Mesendoderm (in vitro differentiated cells): ENCODE measurements at places on chromosomes 16 and 17.

- no peaks in the 10 kb centered on the region for H3K4me1 ChIP-seq
- no peak for DNase-seq
- peaks cover 4% of the 10 kb centered on the region for H3K36me3 ChIP-seq
- H3K4me3 ChIP-seq = no peak overlapping the region
- H3K27ac ChIP-seq = no peak overlapping the region
- peaks cover 7% of the 10 kb centered on the region for H3K27me3 ChIP-seq
Measured at GRCh38 chr16:1976216-1976520, 4.3 kb downstream of the TBL3 start.

DNA sequence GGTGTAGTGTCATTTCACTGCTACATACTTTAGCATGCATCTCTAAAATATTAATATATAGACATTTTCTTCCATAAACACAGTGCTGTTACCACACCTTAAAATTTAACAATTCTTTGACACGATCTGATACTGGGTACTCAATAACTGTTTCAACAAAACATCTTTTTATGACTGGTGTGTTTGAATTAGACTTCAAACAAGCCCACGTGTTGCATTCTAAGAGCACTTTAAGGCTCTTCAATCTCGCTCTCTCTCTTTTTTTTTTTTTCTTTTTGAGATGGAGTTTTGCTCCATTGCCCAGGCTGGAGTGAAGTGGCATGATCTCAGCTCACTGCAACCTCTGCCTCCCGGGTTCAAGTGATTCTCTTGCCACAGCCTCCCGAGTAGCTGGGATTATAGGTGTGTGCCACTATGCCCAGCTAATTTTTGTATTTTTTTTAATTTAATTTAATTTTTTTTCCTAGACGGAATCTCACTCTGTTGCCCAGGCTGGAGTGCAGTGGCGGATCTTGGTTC is 15.8 kb upstream of the SLC46A1 start:
- no peak overlapping the region for H3K27ac ChIP-seq
- H3K4me1 ChIP-seq = no peaks in the 10 kb centered on the region
- no peak overlapping the region for H3K4me3 ChIP-seq
- H3K27me3 ChIP-seq = no peaks in the 10 kb centered on the region
- H3K36me3 ChIP-seq = no peaks in the 10 kb centered on the region

DNA sequence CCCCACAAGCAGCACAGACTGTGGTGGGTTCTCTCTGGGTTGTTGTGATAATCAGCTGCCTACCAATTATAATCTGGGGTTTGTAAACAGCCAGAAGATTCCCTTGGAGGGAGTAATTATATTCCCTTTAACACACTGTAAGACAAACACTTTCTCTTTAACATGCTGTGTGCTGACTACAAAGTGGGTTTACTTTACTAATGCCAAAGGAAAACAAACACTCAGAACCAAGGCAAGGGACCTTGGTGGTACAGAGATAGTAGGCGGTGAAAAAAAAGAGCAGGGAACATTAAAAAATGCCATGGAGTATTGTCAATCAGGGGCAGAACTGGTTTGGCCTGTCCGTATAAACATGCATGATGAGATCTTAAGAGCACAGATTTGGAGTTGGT is 3.0 kb upstream of the VAT1L start:
- peaks cover 2% of the 10 kb centered on the region for H3K27me3 ChIP-seq
- H3K4me3 ChIP-seq = no peak overlapping the region
- peaks cover 2% of the 10 kb centered on the region for H3K4me1 ChIP-seq
- no peak for DNase-seq
- no peak overlapping the region for H3K27ac ChIP-seq
- H3K36me3 ChIP-seq = no peaks in the 10 kb centered on the region

DNA sequence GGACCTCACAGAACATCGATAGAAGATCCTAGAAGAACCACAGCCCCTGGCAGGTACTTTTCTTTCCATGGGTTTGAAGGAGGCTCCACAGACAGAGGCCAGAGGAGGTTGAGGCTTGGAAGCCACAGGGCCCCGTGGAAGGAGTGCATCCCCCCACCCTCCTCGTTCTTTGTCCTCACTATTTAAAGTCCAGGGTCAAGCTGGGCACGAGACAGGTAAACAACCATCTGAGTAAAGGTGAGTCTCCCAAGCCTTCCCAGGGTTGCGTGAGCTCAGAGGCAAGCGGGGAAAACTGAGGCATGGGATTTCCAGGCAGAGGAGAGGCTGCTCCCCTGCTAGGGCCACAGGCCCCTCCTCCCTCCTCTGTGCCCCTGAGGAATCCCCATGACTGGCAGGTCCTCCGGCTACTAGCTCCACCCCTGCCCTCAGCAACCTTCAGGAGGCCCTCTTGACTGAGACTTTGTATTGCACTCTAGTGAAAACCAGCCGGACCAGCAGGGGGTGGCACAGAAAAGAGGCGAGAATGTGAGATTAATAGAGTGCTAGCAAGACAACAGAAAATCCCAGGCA is 927 bp upstream of the SULT1A2 start:
- no peak overlapping the region for H3K27ac ChIP-seq
- peaks cover 4% of the 10 kb centered on the region for H3K4me1 ChIP-seq
- no peaks in the 10 kb centered on the region for H3K36me3 ChIP-seq
- no peak overlapping the region for H3K4me3 ChIP-seq
- peak; percentile 77 for DNase-seq

DNA sequence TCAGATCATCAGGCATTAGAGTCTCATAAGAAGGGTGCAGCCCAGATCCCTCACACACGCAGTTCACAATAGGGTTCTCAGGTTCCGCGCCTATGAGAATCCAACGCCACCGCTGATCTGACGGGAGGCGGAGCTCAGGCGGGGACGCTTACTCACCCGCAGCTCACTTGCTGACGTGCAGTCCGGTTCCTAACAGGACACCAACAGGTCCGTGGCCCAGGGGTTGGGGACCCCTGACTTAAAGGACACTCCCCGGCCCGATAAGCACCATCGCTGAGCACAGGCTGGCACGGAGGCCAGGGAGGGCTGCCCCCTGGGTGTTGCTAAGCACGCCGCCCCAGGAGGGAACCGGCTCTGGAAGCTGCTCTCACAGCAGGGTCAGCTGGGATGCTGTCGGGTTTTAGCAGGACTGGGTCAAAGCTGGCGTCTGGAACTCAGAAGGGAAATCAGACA is 30.1 kb upstream of the BAHCC1 start:
- H3K4me3 ChIP-seq = no peak overlapping the region
- no peaks in the 10 kb centered on the region for H3K4me1 ChIP-seq
- no peaks in the 10 kb centered on the region for H3K27me3 ChIP-seq

GRCh38 chr16:85959686-85960085 is 60.7 kb downstream of the IRF8 start:
- H3K4me3 ChIP-seq = no peak overlapping the region
- H3K36me3 ChIP-seq = no peaks in the 10 kb centered on the region
- no peaks in the 10 kb centered on the region for H3K4me1 ChIP-seq
- H3K27me3 ChIP-seq = no peaks in the 10 kb centered on the region
- DNase-seq = no peak

DNA sequence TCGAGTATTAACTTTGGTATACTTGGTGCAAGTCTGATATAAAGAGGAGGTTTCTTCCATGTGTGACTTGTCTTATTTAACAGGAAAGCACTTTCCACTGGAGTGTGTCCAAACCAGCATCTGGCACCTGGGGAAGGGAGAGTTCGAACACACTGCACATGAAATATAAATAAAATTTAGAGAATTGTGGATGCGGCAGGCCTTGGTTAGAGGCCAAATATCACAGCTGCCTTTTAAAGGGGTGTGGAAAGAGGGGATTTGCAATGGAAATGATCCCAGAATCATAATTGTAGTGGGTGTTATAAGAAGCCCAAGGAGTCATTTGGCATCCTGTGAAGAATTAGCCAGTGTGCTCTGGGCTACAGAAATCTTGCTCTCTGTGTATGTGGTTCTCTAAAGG is 4.3 kb upstream of the NXN start:
- no peak overlapping the region for H3K27ac ChIP-seq
- no peaks in the 10 kb centered on the region for H3K36me3 ChIP-seq
- H3K4me1 ChIP-seq = no peaks in the 10 kb centered on the region
- no peak overlapping the region for H3K4me3 ChIP-seq
- no peaks in the 10 kb centered on the region for H3K27me3 ChIP-seq

- H3K27ac ChIP-seq = no peak overlapping the region
- H3K36me3 ChIP-seq = no peaks in the 10 kb centered on the region
- H3K4me3 ChIP-seq = no peak overlapping the region
- no peak for DNase-seq
- no peaks in the 10 kb centered on the region for H3K4me1 ChIP-seq
- no peaks in the 10 kb centered on the region for H3K27me3 ChIP-seq
Measured at GRCh38 chr16:79074951-79075350, 525.6 kb downstream of the MAF start.

DNA sequence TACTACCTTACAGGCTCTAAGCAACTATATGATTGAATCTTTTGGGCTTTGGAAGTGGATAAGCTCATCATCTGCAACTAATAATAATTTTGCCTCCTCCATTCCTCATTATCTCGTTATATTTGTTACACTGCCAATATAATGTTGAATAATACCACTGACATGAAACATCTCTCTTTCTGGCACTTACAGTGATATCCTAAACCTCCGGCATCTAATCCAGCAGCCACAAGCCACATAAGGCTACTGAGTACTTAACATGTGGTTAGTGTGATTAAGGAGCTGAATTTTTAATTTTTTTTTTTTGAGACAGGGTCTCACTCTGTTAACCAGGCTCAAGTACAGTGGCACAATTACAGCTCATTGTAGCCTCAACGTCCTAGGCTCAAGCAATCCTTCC is 9.6 kb downstream of the CDC42EP4 start:
- H3K4me3 ChIP-seq = no peak overlapping the region
- no peaks in the 10 kb centered on the region for H3K27me3 ChIP-seq
- peaks cover 2% of the 10 kb centered on the region for H3K36me3 ChIP-seq
- peaks cover 15% of the 10 kb centered on the region for H3K4me1 ChIP-seq

GRCh38 chr16:84931107-84931494 is 80.2 kb downstream of the ZDHHC7 start:
- DNase-seq = peak; percentile 32
- H3K27me3 ChIP-seq = no peaks in the 10 kb centered on the region
- H3K27ac ChIP-seq = no peak overlapping the region
- no peak overlapping the region for H3K4me3 ChIP-seq
- no peaks in the 10 kb centered on the region for H3K36me3 ChIP-seq

GRCh38 chr16:88537859-88538258 is 32.3 kb upstream of the ZC3H18 start:
- H3K4me1 ChIP-seq = peaks cover 2% of the 10 kb centered on the region
- no peaks in the 10 kb centered on the region for H3K27me3 ChIP-seq
- H3K27ac ChIP-seq = no peak overlapping the region
- H3K4me3 ChIP-seq = no peak overlapping the region
- no peak for DNase-seq

GRCh38 chr16:82634955-82635610 is 8.3 kb downstream of the CDH13 start:
- no peaks in the 10 kb centered on the region for H3K4me1 ChIP-seq
- no peaks in the 10 kb centered on the region for H3K36me3 ChIP-seq
- H3K4me3 ChIP-seq = no peak overlapping the region
- H3K27ac ChIP-seq = no peak overlapping the region
- DNase-seq = no peak
- no peaks in the 10 kb centered on the region for H3K27me3 ChIP-seq

GRCh38 chr16:56866955-56867830 is 2.2 kb downstream of the SLC12A3 start:
- no peaks in the 10 kb centered on the region for H3K36me3 ChIP-seq
- H3K4me1 ChIP-seq = peaks cover 3% of the 10 kb centered on the region
- no peaks in the 10 kb centered on the region for H3K27me3 ChIP-seq

DNA sequence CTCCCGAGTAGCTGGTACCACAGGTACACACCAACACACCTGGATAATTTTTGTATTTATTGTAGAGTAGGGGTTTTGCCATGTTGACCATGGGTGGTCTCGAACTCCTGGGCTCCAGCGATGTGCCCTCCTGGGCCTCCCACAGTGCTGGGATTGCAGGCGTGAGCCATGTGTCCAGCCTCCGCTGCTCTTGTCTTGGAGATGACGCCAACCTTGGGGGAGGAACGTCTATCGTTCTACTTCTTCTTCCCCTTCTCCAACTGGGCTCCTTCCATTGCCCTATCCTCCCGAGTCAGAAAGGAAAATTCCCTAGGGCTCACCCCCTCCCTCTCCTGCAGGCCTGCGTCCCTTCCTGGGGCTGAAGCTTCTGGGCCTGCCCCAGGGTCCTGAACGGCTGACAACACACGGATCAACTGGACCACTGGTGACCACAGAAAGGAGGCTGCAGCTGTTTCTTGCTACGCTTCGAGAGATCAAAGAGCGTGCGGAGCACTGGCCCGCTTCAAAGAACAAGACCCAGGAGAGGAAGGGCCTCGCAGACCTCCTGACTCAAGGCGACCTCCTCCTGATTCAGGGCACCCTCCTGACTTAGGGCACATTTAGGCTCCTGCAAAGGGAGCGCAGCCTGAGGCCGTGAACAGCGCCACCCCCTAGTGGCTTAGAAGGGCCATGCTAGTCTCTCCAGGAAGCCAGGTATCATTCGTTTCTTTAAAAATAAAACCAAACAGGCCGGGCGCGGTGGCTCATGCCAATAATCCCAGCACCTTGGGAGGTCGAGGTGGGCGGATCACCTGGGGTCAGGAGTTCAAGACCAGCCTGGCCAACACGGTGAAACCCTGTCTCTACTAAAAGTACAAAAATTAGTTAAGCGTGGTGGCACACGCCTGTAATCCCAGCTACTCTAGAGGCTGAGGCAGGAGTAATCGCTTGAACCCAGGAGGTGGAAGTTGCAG is 48.5 kb upstream of the HELZ start:
- H3K4me3 ChIP-seq = no peak overlapping the region
- peak; percentile 83 for DNase-seq
- no peaks in the 10 kb centered on the region for H3K27me3 ChIP-seq
- no peaks in the 10 kb centered on the region for H3K36me3 ChIP-seq

DNA sequence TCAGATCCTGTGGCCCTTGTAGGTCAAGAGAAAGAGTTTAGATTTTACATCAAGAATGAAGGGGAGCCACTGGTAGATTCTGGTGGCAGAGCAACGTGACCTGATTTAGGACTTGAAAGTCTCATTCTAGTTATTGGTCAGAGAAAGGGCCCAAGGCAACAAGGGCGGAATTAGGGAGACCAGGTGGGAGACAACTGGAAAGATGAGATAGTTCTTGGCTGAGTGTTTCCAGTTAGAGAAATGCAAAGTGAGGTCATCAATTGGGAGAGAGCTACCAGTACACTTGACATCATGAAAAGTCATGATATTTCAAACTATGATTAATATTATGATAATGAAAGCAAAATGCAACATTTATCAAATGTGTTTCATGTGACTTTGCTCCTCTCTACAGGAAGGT is 147.2 kb upstream of the FAM20A start:
- no peak for DNase-seq
- H3K4me3 ChIP-seq = no peak overlapping the region

DNA sequence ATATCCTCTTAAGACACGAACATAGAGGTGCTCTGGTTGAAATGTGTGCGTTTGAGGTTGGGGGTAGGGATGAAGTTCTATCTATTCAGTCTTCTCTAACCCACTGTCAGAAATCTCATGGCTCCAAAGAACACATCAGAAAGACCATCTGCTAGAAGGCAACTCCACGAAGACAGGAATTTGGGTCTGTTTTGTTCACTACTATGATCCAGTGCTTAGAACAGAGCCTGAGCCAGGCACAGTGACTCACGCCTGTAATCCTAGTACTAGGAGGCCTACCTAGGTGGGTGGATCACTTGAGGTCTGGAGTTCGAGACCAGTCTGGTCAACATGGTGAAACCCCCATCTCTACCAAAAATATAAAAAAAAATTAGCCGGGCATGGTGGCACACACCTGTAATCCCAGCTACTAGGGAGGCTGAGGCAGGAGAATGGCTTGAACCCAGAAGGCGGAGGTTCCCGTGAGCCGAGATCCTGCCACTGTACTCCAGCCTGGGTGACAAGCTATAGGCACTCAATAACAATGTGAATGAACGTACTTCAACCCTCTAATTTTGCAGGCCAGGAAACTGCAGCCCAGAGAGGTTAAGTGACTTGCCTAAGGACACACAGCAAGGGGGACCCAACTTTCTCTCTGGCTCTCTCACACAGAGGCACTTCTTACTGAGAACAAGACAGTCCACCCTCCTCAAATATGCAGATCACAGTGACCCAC is 2.3 kb downstream of the CASKIN2 start:
- DNase-seq = no peak
- no peaks in the 10 kb centered on the region for H3K27me3 ChIP-seq
- peaks cover 3% of the 10 kb centered on the region for H3K4me1 ChIP-seq
- no peak overlapping the region for H3K27ac ChIP-seq
- H3K4me3 ChIP-seq = no peak overlapping the region
